ENCODE measurements at places on chromosomes 6 and 20.

- DNase-seq = no peak
Measured at GRCh38 chr6:11632231-11632630, 94.7 kb downstream of the TMEM170B start.

- no peak for DNase-seq
Measured at GRCh38 chr6:157831424-157832249, 8.6 kb downstream of the SNX9 start.

GRCh38 chr6:82066991-82067411 is 180.5 kb downstream of the IBTK start:
- no peak for DNase-seq

DNA sequence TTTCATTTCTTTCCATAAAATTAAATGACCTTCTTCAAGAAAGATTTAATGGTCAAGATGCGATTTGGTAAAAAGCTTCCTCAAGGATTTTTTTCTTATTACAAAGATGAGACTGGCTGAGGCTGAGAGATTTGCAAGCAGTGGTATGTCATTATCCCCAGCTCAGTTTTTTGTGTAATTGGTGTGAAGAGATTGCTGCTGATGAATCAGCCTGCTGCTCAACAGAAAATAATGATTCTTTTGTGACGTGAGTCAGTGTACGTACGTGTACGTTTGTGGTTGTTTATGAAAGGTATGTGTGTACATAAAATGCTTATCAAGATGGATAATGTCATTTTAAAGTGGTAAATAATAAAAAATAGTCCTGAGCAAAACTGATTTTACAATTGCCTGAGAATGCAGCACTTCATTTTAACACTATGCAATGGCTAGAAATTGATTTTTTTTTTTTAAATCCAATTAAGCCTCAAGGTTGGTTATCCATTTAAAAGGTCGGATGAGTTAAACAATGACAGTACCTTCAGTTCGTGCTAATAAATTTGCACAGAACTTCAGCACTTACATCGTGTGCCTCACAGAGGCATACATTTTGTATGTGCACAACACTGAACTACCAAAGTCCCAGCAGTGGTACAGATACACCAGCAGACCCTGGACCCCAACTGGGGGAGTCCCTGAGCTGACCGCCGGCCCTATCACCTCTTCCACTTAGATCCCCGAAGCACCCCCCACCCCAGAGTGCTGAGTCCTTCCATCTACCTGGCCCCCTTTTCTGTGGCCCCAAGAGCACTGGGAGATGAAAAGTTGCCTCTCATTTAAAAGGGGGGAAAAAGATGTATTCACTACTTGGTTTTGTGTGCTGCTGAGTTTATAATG is 9.7 kb upstream of the NPEPL1 start:
- no peak for DNase-seq

GRCh38 chr20:48599748-48600469 is 227.9 kb downstream of the PREX1 start:
- no peak for DNase-seq

DNA sequence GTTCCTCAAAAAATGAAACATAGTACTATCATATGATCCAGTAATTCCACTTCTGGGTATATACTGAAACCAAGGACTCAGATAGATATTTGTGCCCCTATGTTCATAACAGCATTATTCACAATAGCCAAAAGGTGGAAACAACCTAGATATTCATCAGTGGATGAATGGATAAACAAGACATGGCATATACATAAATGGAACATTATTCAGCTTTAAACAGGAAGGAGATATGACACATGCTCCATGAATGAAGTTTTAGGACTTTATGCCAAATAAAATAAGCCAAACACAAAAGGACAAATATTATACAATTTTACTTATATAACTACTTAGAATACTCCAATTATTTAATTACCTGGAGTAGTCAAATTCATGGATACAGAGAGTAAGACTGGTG is 16.4 kb downstream of the PLCB1 start:
- no peak for DNase-seq

DNA sequence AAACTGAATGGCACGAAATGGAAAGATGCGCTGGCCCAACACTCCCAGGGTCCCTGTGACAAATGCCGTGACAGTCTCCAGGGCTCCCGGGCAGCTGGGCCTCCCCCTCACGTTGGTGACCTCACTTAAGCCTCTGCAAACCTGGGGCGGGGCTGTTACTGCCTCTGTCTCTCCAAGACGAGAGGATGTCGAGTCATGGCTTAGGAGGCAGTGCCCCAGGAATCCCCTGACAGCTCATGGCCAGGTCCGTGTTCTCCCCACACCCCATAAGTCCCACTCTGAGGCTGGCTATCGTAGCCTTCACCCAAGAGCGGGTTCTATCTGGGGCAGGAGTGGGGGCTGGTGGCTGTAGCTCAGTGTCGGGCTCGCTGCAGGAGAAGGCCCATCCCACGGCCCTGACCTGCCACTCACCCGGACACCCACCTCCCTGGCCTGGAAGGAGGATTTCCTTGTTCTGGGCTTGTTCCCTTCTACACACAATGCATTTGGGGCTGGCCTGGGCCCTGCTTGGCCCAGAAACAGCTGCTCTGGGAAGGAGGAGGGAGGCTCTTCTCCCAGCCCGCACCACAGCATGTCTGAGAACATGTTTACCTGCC is 5.6 kb upstream of the RPS21 start:
- no peak for DNase-seq

- DNase-seq = peak; percentile 26
Measured at GRCh38 chr20:14055127-14055742, 59.9 kb downstream of the MACROD2 start.

DNA sequence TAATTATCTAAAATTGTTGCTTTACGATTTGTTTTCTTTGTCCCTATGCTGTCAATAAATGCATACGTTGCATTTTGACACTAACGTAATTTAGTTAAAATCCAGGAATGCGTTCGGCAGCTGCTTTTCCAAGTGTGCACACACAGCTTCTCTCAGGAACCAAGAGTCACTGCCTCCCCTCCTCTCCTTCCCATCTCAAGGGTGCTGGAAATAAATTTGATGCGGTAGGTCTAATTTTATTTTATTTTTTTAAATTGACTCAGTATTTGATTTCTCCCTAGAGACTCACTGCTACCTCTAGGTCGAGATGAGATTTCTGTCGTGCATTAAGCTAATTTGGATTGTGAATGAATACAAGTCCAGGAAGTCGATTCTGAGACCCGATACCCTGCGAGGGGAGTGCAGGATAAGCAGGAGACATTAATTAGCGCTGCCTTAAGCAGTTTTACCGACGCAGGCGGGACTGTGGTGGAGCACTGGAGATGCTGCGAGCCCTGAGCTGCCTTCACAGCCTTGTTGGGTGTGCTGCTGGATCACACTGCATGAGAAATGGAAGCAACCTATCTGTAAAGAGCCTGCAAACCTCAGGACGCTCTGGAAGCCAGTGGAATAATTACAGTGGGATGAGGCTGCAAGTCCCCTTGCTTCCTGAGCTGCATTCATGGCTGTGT is 381.2 kb downstream of the C6orf118 start:
- no peak for DNase-seq

Data from CD4-positive, alpha-beta T cell treated with Interleukin-12 subunit alpha and Interleukin-12 subunit beta, for 1 hour (primary cell).